Upper lobe of right lung (tissue), 1 donor: ENCODE measurements at places on chromosomes 12 and 14. TPM values are rescaled to one million over a fixed set of nuclear protein-coding genes. Genes with fewer than 3 reads are reported as not detected.

GRCh38 chr12:122474324-122474716 is 26.4 kb downstream of the ZCCHC8 start:
- no peak overlapping the region for H3K4me3 ChIP-seq
- no peak for DNase-seq
- peaks cover 6% of the 10 kb centered on the region for H3K4me1 ChIP-seq
- peaks cover 67% of the 10 kb centered on the region for H3K36me3 ChIP-seq
- H3K27me3 ChIP-seq: no peaks in the 10 kb centered on the region

DNA sequence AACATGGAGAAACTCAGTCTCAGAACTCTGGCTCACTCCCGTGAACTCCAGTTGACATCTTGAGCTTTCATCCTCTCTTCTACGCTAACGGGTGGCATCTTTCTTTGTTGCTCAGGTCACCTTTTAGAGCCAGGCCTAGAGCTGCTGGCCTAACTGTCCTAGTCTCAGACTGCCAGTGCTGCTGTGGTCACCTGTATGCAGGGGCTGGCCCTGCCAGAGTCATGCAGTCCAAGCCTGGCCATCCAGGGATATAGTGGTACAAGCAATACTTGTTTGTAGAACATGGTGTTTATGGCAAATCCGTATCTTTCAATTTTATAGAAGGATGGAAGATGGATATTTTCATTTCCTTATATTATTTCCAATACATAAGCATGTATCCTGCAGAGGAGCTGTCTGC is 117.2 kb downstream of the PELI2 start:
- H3K4me1 ChIP-seq: no peaks in the 10 kb centered on the region
- H3K27me3 ChIP-seq: no peaks in the 10 kb centered on the region
- H3K4me3 ChIP-seq: no peak overlapping the region
- H3K36me3 ChIP-seq: no peaks in the 10 kb centered on the region

- H3K27me3 ChIP-seq: no peaks in the 10 kb centered on the region
- DNase-seq: no peak
- H3K4me3 ChIP-seq: no peak overlapping the region
- peaks cover 67% of the 10 kb centered on the region for H3K36me3 ChIP-seq
- no peak overlapping the region for H3K27ac ChIP-seq
These were observed 37.7 kb downstream of the AREL1 start for GRCh38 chr14:74675219-74675618.

Gene NEUROD4
- total RNA-seq: not detected

DNA sequence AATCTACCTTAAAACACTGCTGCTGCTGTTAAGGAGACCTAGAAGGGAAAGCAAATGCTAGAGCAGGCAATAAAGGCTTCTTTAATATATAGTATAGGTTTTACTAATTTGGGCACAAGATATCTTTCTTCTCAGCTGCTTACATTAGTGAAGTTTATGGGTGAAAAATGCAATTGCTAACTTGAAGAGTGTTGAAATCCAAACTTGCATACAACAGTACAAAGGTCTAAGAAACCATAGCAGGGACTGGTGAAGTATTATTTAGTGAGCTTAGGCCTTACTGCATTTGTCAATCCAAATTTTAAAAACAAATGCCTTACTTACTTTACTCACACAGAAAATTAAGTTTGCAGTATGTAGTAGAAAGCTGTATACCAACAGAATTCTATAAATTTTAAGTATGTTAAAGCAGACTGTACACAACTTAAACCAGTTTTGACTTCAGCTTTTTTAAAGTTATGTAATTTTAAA is 1.4 kb upstream of the AP4S1 start:
- no peak for DNase-seq
- peaks cover 22% of the 10 kb centered on the region for H3K4me1 ChIP-seq
- peaks cover 4% of the 10 kb centered on the region for H3K36me3 ChIP-seq
- no peaks in the 10 kb centered on the region for H3K27me3 ChIP-seq
- H3K27ac ChIP-seq: peak overlapping the region; percentile 97

DNA sequence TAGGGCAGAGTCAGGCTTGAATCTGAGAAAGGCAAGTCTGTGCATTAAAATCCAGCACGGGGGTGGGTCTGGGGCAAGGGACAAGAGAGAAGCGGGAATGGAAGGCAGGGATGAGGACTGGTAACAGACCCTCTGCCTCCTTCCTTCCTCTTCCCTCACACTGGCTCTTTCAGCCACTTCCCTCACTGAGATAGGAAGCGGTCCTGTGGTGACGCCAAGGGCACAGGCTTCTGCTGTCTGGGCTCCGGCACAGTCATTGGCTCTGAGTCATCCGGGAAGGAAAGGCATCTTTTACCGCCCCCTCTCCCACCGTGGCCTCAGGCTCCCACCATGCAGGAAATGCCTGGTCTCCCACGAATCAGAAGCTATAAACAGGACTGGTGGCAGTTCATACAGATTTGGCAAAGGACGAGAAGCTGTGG is 70.2 kb downstream of the ETV6 start:
- peak; percentile 81 for DNase-seq
- H3K27me3 ChIP-seq: no peaks in the 10 kb centered on the region
- no peaks in the 10 kb centered on the region for H3K36me3 ChIP-seq
- H3K4me1 ChIP-seq: peaks cover 55% of the 10 kb centered on the region
- no peak overlapping the region for H3K27ac ChIP-seq
- no peak overlapping the region for H3K4me3 ChIP-seq

Gene LEMD3
- total RNA-seq: 33.1 TPM

GRCh38 chr14:32259368-32260013 is 56.4 kb upstream of the RNU6-8 start:
- no peaks in the 10 kb centered on the region for H3K27me3 ChIP-seq
- no peak overlapping the region for H3K4me3 ChIP-seq
- no peaks in the 10 kb centered on the region for H3K36me3 ChIP-seq
- peaks cover 9% of the 10 kb centered on the region for H3K4me1 ChIP-seq
- no peak for DNase-seq
- no peak overlapping the region for H3K27ac ChIP-seq

- no peaks in the 10 kb centered on the region for H3K4me1 ChIP-seq
- DNase-seq: no peak
- H3K4me3 ChIP-seq: no peak overlapping the region
- no peaks in the 10 kb centered on the region for H3K36me3 ChIP-seq
- no peak overlapping the region for H3K27ac ChIP-seq
- H3K27me3 ChIP-seq: no peaks in the 10 kb centered on the region
These were observed 191.4 kb downstream of the SNAPC1 start for GRCh38 chr14:61953602-61954001.

DNA sequence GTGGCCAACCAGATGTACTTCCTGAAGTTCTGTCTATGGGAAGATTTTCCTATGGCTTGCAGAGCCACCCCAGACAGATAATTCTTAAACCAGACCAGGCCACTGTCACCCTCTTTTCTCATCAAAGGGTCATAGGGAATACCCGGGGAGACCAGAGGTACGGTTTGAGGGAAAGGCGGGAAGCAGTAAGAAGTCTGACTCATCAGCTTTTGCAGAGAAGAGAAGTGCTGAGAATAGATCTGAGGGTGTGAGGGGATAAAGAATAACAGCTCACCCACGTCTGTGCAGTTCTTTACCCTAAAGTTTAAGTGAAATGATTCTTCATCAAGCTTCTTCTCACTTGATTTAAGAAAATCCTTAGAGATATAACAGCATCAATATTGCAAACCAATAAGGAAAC is 21.3 kb upstream of the POC1B start:
- no peak overlapping the region for H3K27ac ChIP-seq
- DNase-seq: no peak
- no peaks in the 10 kb centered on the region for H3K27me3 ChIP-seq
- no peaks in the 10 kb centered on the region for H3K36me3 ChIP-seq
- no peak overlapping the region for H3K4me3 ChIP-seq

Gene RTL1
- total RNA-seq: not detected

- no peaks in the 10 kb centered on the region for H3K36me3 ChIP-seq
- no peaks in the 10 kb centered on the region for H3K4me1 ChIP-seq
- H3K4me3 ChIP-seq: no peak overlapping the region
- H3K27ac ChIP-seq: no peak overlapping the region
These were observed 262.3 kb downstream of the CEP128 start for GRCh38 chr14:80679273-80679672.

DNA sequence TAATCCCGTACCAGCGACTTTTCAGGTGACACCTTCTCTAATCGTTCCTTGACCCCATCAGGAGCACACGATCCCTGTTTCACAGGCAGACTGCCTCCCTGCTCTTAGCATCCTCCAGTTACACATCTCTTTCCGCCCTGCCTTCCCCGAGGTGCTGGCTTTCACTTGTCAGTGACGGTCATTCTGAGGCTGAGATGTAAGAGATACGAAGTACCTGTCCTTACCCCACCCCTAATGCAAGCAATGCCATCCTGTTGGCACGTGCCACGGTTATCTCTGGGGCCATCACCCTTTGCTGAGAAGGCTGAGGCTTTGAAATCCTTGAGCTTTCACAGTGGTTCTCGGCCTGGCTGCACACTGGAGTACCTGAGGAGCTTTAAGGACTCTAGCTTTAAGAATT is 24.4 kb downstream of the B4GALNT3 start:
- no peaks in the 10 kb centered on the region for H3K36me3 ChIP-seq
- H3K4me1 ChIP-seq: no peaks in the 10 kb centered on the region
- no peak for DNase-seq

DNA sequence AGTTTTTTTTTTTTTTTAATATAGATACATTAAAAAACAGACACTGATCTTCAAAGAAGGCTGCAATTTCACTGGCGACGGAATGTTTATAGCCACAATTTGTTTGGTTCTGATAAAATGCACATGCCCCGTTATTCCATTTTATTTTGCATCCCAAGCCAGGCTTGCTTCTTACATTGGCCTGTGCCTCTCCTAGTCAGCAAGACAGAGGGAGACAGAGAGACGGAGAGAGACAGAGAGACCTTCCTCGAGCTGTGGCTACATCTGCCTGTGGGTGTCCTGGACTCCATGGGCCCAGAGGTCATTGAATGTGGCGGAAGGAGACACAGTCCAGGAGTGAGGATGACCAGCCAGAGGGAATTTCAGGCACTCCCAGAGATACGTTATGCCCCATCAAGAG is 926.6 kb downstream of the VRK1 start:
- no peaks in the 10 kb centered on the region for H3K27me3 ChIP-seq
- no peak overlapping the region for H3K4me3 ChIP-seq
- no peak for DNase-seq
- H3K4me1 ChIP-seq: no peaks in the 10 kb centered on the region

Gene CNOT2
- 71.4 TPM for total RNA-seq

Gene FGFR1OP2
- 64.1 TPM for total RNA-seq

DNA sequence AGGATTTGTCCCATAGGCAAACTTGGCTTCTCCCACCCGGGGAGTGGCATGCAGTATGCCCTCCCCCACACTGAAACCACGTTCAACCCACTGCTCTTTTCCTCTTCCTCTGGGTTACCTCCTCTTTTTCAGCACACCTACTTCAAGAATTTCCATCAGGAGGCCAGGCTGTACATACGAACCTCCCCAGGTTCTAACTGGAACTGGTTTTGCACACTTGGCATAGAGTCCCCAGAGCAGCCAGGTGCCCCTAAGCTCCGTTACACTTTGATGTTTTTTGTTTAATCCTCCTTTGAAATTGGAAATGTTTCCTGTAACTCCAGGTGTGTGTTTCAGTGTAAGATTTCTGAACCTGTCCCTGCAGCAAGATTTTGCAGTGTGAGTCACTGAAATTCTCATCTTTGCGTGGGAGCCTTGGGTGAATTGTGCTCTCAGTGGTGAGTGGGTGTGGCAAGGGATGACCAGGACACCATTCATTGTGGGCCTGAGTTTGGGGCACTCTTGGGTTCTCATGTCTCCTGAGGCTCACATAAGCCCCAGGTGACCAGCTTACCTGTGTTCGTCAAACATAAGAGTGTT is 18.2 kb downstream of the CD9 start:
- H3K4me3 ChIP-seq: no peak overlapping the region
- peaks cover 60% of the 10 kb centered on the region for H3K4me1 ChIP-seq
- DNase-seq: no peak
- no peaks in the 10 kb centered on the region for H3K27me3 ChIP-seq

- H3K27ac ChIP-seq: peak overlapping the region; percentile 72
- no peaks in the 10 kb centered on the region for H3K27me3 ChIP-seq
- no peak for DNase-seq
- H3K36me3 ChIP-seq: no peaks in the 10 kb centered on the region
- H3K4me1 ChIP-seq: no peaks in the 10 kb centered on the region
- peak overlapping the region; percentile 54 for H3K4me3 ChIP-seq
These were observed 1.0 kb upstream of the LMO3 start for GRCh38 chr12:16606991-16607390.

Gene GUCY2C
- total RNA-seq: not detected

GRCh38 chr14:63100552-63100951 is 55.3 kb upstream of the KCNH5 start:
- H3K27me3 ChIP-seq: no peaks in the 10 kb centered on the region
- no peaks in the 10 kb centered on the region for H3K4me1 ChIP-seq
- H3K36me3 ChIP-seq: no peaks in the 10 kb centered on the region
- no peak overlapping the region for H3K27ac ChIP-seq

Gene MYF6
- total RNA-seq: not detected

DNA sequence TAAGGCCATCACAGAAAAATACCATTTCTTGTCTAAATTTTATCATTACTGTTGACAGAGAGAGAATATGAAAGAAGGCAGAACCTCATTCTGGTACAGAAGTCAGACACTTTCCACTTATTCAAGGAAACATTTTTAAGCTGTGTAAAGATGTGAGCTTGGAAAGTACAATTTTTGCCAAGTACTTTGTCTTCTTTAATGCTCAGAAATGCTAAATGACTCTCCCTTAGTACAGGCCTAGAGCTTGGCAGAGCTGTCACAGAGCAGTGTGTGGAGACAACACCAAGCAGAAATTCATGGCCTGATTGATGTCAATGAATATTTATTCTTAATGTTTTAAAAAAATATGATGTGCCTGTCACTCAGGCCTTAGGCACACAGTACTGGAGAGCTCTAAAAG is 20.7 kb downstream of the NT5DC3 start:
- H3K27me3 ChIP-seq: no peaks in the 10 kb centered on the region
- no peak overlapping the region for H3K4me3 ChIP-seq
- H3K27ac ChIP-seq: no peak overlapping the region
- no peaks in the 10 kb centered on the region for H3K4me1 ChIP-seq
- no peak for DNase-seq
- H3K36me3 ChIP-seq: no peaks in the 10 kb centered on the region

GRCh38 chr12:113910751-113911272 is 55.3 kb downstream of the RBM19 start:
- peaks cover 26% of the 10 kb centered on the region for H3K36me3 ChIP-seq
- H3K27me3 ChIP-seq: no peaks in the 10 kb centered on the region
- H3K27ac ChIP-seq: no peak overlapping the region

DNA sequence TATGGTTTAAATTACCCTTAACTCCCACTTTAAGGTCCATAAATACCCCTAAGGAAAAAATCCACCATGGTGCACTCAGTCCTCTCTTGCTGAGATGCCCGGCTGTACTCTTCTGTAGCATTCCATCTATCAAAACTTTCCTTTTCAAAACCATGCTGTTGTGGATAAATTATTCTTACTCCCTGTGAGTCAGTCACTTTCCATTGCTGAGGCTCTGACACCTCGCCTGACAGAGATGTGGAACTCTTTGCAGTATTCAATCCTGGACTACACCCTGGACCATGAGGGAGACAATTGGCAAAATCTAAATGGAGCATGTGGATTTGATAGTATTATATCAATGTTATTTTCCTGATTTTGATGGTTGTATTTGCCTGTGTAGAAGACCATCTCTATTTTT is 49.1 kb downstream of the AVPR1A start:
- no peak overlapping the region for H3K4me3 ChIP-seq
- H3K27me3 ChIP-seq: no peaks in the 10 kb centered on the region
- H3K4me1 ChIP-seq: no peaks in the 10 kb centered on the region
- no peak overlapping the region for H3K27ac ChIP-seq
- DNase-seq: no peak

Gene ERP27
- 9.7 TPM for total RNA-seq
